ENCODE measurements at places on chromosomes 4 and X.

- DNase-seq, result no peak
Observed at GRCh38 chrX:37745835-37746217, 34.0 kb upstream of the CYBB start.

DNA sequence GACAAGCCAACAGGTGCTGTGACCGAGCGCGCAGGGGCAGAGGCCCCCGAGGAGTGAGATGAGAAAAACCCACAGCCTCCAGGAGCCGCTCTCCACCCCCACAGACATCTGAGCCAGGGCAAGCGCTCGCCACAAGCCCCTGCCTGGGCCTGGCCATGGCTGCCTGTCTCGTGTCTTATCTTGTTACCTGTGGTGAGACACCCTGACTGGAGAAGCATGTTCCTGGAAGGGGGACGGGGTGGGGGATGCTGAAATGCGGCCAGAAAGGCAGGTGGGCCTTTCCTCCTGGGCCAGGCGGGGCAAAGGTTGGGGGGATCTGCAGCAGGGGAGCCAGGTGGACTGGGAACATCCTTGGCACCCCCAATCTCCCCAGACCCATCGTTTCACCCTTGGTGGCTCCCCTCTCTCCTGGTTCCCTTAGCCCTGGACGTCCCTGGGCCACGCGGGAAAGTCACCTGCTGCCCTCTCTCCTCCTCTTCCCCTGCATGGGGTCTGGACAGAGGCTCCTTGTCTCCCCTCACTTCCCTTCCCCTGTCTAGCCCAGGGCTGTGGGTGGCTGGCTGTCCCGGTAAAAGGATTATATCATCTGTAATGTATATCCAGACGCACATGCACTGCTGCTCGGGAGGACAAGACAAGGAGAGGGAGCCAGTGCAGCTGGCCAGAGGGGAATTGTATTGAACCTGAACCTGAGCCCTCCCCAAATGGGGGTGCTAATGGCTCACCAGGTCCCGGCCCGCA is 8.4 kb upstream of the DUSP9 start:
- DNase-seq, result no peak

DNA sequence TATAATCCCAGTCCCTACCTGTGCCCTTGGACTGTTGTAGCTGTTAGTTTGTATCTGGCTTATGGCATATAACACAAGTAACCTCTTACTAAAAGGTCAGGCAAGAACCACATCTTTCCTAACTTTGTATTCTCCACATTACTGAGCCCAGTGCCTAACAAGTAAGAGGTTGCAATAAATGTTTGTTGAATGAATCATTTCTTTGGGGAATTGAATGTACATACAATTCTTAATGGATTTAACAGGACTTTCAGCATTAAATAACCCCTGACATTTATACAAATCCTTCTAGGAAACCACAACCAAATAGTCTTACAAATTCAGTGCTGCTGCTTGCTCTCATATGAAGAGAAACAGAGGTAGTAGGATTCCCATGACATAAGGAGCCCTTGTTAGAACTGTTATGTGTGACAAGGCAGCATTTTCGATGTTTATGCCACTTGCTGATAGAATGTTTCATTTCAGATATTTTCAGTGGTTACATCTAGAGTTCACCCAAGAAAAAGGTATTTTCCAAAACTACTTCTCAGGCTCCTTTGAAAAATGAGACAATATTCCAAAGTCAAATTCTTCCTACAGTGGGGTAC is 62.0 kb downstream of the MBNL3 start:
- DNase-seq, result no peak

DNA sequence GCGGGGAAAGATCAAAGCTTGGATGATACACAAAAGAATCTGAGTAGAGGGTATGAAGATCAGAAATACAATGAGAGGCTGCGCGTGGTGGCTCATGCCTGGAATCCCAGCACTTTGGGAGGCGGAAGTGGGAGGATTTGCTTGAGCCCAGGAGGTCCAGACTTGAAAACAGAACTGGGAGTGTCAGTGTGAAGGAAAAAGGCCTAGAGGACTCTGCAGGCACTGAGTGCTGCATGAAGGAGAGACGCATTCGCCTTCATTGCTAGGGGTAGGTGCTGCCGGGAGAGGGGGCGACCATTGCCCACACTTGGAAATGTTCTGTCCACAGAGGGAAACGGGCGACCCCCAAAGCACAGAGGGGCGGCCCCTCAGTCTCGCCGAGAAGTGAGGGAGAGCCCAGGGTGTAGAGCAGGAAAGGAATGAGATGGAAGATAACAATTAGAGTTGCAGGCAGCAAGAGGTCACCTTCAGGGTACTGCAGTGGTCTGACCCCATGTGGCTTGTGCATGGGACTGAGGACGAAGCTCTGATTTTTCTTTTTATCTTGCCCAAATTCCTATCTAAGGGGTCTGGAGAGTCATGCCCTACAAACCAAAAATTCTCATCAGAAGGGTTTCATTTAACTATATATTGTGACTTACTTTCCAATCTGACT is 31.8 kb upstream of the ARSD start:
- no peak for DNase-seq
